ENCODE measurements at places on chromosomes 12 and 14.

DNA sequence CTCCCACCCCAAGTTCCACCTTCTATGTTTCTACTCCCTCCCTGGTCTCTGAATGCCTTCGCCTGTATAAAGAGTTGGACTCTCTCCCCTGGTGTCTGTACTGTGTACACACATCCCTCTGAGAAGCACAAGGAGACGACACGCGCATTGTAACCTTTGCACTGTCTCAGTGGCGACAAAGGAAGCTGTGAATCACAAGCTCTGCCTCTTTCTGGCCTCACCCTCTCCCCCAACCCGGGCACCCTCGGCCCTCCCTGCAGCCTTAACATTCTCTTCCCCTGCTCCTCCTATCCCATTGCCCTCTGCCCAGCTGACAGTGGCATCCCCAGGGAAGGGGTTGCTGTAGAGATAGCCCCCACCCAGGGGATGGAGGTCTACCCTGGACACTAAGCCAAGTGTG, 2.5 kb upstream of the SMARCD1 start:
- DNase-seq = no peak

DNA sequence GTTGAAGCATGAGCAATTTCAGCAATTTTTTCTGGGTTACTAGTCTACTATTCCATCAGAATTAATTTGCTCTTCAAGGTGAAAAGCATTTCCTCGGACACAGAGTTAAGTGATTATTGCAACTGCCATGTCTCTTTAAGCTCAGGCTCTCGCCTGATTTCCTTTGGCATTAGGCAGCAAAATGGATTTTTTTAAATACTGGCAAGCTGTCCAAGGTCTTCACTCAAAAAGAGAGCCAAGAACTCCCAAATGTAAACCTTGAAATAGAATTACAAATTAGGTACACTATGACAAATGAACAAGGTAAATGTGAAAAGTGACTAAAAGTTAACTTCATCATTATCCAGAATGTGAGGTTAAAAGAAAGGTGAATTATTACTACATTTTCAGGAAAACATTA, 111.9 kb downstream of the GARIN6 start:
- no peak for DNase-seq

- no peak for DNase-seq
These were observed 209.4 kb downstream of the KTN1 start for GRCh38 chr14:55789406-55789805.

- DNase-seq = no peak
These were observed 17.6 kb upstream of the FAM222A start for GRCh38 chr12:109695961-109696461.

DNA sequence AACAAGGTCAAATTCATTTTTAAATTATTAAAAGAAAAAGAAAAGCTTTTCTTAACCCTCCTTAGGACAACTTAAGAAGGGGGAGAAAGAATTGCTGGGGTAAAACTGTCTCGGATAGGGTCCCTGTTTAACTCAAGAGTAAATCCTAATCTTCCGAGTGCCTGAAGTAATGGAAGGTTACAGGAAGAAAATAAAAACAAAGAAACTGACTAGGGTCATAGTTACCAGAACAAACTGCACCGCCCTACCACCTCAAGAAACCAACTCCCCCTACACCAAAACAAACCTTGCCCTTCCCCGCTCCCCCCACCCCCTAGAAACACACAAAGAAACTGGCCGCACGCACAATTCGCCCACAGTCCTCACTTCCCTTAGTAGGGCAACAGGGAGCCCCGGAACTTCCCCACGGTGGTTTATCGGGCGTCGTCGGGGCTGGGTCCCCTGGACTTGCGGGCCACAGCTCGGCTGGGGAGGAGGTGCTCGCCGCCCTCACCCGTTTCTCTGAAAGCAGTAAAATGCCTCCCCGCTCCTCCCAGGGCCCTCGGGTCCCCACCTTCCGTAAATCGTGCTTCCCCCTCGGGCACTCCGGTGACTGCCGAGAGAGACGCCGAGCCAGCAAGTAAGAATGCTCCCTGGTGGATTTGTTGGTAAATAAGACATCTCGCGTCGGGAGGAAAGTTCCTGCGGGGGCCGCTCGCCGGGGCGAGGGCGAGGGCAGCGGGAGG, 2.4 kb downstream of the SINHCAF start:
- peak; percentile 89 for DNase-seq

DNA sequence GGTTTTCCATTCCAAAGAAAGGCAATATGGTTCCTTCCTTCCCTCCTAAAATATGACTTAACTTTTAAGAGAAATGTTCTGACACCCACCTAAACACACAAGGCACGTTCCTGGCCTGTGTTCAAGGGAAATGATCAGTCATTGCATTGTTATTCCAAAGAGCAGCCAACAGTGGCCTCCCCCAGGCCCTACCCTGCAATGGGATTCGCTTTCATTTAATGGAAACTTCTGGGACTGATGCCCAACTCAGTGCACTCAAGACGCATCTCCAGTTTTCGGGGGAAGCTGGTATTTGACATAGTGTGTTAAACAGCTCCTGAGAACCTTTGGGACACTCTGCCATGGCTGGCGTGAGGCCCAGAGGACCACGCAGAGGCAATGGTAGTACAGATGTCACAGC, 65.9 kb downstream of the DDX51 start:
- no peak for DNase-seq

Data from activated CD4-positive, alpha-beta T cell treated with anti-CD3 and anti-CD28 coated beads, Interleukin-2, amount 10 ng/mL, durations not matched to agents 24 days and 14 days (primary cell).